ENCODE measurements at places on chromosomes 3 and 15.
A peak's percentile ranks its signal among the peaks of the same experiment; 100 is the strongest.

DNA sequence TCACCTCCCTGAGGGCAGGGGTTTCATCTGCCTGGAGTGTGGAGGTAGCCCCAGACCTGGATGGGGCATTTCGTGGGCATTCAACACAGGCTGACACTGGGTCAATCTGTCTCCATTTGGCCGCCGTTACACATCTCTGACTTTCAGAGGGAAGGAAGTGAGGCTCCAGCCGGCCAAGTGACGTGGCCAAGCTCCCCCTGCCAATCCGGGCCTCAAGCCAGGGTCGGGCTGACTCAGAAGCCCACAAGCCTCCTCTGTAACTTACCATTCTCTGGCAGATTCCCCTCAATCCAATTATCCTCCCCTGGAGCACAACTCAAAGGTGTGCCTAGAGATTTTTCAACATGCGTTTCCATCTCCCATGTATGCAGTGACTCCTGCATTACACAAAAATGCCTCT, 227.6 kb downstream of the KLF13 start:
- no peak for DNase-seq

GRCh38 chr3:126340596-126340942, 16.6 kb downstream of the KLF15 start:
- no peak for DNase-seq

- no peak for DNase-seq
Measured at GRCh38 chr3:8491271-8492144, 10.1 kb upstream of the LMCD1 start.

DNA sequence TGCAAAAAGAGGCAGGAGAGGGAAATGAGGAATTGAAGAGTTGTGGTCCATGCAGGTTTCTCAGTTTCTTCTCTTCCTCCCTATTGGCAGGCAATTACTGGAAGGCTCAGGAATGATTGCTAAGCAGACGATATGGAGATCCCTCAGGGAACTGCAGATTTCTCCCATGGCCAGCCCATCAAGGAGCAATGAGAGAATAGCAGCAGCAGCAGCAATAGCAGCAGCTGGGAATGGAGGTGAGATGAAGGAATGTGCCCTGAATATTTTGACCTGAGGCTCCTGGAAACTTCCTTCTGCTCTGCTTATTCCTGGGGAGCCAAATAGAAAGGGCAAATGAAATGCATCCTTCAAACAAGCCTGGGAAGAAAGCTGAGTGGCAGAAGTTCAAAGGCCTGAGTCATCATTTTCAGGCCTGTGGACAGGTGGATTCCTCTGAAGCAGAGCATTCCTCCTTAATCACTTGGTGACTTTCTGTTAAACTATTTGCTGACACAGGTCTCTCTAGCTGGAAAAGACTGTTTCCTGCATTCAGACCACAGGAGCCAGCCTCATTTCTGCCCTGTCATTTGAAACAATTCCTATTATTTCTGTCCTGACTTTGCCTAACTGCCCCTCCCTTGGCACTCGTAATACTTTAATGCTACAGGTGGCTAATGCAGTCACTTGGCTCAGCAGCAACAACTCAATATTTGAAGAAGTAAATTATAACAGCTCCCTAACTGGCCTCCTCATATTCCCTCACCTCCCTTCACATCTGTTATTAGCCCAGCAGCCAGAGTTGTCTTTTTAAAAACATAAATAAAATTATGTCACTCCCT, 146.9 kb upstream of the GADL1 start:
- no peak for DNase-seq

- DNase-seq, result no peak
Measured at GRCh38 chr3:119211803-119212202, 28.9 kb downstream of the B4GALT4 start.

- DNase-seq, result no peak
Measured at GRCh38 chr3:45730409-45731154, 41.4 kb downstream of the SACM1L start.

GRCh38 chr3:50296721-50297383, 2.4 kb downstream of the HYAL3 start:
- no peak for DNase-seq

GRCh38 chr3:146574173-146574572, 29.8 kb upstream of the PLSCR1 start:
- DNase-seq, result no peak

- no peak for DNase-seq
Measured at GRCh38 chr3:158710601-158711000, 21.7 kb downstream of the RARRES1 start.

- DNase-seq, result peak; percentile 72
Measured at GRCh38 chr15:81783586-81783985, 262.2 kb downstream of the MEX3B start.

DNA sequence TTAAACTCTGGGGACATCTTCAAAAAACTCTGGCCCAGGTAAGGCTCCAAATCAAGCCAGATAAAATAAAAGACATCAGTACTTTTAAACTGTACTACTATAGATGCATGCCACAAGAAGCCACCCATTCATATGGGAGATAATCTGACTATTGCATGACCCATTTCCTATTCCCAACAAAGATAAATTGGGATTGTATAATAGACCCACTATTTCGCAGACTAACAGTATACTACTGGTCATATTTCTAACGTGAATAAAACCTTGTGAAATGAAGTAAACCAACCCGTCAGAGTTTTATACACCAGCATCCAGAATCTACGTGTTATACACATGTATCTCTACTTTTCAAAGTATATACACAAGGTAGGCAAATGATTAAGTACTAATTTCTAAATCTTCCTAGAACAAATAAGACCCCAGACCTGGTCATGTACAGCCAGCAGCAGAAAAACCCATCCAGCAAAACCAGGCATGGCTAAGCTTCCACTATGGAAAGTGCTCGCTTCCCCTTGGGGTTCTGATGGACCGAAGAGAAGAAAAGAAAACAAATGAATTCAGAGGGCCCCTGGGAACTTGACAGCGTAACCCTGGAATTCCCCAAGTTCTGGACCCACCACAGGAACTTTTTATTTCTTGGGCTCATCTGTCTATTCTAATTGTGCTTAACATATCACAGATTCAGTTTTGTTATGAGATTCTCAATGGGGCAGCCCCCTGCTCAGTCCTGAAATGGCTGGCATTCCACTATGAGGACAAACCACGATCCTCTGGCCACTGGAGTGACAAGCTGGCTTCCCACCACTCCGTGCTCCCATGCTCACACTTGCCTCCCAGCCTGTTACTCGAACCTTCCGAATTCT, 69.1 kb downstream of the MB21D2 start:
- DNase-seq, result no peak

- DNase-seq, result no peak
Measured at GRCh38 chr3:59127071-59127470, 77.2 kb upstream of the CFAP20DC start.

DNA sequence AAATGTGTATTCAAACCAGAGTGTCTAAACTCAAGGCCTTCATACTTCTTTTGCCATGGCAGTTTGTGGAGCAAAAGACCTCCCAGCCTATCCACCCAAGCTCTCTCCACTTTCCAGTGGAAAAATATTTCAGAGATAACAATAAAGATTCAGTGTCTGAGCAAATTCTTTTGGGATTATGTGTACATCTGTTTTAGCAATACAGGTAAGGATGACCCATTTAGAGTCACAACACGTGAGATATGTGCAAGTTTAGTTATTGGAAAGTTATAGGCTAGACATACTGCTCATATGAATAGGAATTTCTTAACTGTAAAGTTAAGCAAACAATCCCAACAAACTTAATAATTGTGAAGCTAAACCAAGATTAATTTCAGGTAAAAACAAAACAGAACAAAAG, 174.5 kb upstream of the LRIG1 start:
- no peak for DNase-seq

DNA sequence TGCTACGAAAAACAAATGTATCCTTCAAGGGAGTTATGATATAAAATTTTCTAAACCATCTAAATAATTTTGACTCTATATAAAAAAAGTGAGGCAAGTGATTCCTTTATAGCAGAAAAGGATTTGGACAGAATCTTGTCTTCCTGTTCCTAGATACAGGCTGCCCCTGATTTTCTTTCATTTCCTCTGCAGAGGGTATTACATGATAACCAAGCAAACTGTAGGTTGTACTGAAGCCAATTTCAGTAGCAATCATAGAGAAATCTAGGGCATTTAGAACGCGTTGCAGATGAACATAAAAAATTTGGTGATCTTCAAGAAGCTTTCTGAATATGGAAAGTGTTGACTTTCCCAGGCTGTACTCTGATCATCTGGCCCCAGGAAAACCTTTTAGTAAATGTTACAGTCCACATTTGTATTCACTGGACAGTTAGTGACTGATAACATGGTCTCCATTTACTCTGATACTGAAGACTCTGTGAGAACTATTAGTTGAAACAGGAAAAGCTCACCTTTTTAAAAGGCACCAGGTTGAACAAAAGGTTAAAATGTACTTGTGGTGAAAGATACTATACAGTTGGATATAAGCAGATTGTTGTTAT, 9.1 kb upstream of the UTS2B start:
- no peak for DNase-seq

DNA sequence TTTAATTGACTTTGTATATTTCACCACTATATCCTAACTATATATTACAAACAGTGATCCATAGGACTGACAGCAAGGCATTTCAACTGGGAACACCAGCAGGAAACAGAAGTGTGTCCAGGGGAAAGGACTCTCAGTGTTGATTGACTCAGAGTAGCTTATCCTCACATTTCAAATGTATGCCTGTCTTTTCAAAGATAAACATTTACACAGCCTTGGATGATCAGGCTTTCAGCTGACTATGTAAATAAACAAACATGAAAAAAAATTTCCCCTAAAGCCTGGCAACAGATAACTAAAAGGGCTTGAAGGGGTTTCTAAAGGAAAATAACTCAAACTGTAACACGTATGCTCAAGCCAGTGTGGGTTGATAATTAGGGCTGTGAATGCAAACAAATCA, 321.8 kb downstream of the TBC1D5 start:
- DNase-seq, result no peak

DNA sequence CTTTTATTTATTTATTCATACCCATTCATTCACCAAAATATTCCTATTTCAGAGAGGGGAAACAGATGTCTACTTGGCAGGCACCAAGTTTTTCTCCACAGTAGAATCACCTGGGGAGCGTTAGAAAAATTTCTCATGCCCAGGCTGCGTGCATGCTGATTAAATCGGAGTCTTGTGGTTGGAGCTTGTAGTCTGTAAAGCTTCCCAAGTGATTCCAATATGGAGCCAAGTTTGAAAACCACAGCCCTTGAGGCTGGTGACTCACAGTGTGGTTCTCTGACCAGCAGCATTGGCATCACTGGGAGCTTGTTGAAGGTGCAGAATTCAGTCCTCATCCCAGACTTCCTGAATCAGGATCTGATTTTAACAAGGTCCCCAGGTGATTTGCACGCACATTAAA, 49.7 kb downstream of the PDHB start:
- no peak for DNase-seq

DNA sequence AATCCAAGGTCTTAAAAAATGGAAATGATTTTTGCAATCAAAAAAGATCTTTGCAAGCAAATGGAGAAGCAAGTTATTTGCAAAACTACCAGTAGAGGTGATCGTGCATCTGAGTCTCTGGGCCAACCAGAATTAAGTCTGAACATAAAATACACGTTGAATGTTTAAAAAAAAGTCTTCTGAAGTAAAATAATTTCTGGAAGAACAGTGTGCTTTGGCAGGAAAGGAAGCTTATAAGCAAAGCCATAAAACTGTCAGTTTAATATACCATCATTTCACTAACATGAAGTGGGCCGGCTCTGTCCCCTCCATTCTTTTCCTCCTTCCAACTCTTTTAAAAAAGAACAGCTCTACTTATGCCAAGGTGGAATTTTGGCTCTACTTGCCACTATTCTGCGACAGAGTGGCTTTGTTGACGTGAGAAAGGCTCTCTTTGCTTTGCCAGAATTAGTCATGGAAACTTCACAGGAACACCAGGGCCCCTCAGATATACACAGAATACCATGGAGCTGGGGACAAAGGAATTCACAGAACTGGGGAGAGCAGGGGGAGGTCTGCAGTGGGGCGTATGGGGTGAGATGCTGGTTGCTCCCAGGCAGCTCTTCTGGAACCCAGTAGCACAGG, 29.8 kb downstream of the FSTL1 start:
- DNase-seq, result no peak

DNA sequence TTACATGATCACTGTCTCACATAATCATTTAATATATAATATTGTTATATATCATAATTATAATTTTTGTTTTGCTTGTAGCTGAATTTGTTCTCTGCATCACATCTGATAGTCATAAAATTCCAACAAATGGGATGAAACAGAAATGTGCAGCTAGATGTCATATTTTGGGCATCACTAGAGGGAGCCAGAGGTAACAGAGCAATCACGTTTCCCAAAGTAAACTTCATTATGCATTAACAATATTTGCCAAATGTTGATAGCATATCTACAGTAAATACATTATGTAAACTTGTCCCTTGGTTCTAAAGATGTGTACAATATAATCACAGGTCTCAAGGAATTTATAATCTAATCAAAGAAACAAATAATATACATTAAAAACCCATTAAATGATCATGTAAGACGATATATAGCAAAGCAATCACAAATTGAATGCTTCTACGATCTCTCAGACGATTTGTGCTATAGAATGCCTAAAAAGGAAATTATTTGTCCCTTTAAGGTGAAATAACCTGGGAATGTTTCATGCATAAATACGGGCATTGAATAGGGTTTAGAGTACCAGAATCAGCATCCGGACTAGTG, 234.2 kb upstream of the MCTP2 start:
- no peak for DNase-seq

GRCh38 chr15:70060214-70060992, 37.3 kb downstream of the TLE3 start:
- DNase-seq, result no peak

GRCh38 chr3:37988931-37989525, 1.6 kb upstream of the VILL start:
- no peak for DNase-seq

DNA sequence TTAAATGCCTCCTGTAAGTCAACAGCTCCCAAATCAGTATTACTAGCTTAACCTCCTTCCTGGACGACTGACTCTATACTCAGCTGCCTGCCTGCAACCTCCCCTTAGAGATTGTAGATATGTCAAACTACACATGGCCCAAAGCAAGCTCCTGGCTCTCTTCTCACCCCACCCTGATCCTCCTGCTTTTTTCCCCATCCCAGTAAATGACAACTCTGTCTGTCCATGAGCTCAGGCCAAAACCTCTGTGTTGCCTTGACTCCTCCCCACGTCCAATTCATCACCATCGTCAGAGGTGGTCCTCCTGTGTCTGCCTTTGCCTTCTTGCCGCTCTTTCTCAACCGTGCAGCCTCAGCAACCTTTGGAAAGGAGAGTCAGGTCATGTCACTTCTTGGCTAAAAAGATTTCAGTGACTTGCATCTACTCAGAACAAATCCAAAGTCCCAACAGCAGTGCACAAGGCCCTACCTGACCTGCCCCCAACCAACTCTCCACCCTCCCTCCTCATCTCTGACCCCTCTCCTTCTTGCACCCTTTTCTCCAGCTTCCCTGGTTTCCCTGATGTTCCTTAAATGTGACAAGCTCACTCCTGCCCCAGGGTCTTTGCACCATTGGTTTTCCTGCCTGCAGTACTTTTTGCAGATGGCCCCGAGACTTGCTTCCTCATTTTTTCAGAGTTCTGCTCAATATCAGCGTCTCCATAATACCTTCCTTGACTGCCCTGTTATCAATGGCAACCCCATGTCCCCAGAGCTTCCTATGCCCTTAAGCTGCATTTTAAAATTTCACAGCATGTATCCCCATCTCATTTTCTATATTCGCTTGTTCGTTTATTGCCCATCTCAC, 52.8 kb downstream of the LSM3 start:
- no peak for DNase-seq

GRCh38 chr15:96500508-96500907, 170.0 kb downstream of the NR2F2 start:
- no peak for DNase-seq

GRCh38 chr3:170358042-170359010, 811 bp downstream of the SKIL start:
- DNase-seq, result peak; percentile 89

GRCh38 chr3:73110530-73110929, 49.1 kb downstream of the EBLN2 start:
- no peak for DNase-seq

Measured in WERI-Rb-1 (cell line).